ENCODE measurements at places on chromosomes 5 and 9. TPM values are rescaled to one million over a fixed set of nuclear protein-coding genes. Genes with fewer than 3 reads are reported as not detected.
A peak's percentile ranks its signal among the peaks of the same experiment; 100 is the strongest.

DNA sequence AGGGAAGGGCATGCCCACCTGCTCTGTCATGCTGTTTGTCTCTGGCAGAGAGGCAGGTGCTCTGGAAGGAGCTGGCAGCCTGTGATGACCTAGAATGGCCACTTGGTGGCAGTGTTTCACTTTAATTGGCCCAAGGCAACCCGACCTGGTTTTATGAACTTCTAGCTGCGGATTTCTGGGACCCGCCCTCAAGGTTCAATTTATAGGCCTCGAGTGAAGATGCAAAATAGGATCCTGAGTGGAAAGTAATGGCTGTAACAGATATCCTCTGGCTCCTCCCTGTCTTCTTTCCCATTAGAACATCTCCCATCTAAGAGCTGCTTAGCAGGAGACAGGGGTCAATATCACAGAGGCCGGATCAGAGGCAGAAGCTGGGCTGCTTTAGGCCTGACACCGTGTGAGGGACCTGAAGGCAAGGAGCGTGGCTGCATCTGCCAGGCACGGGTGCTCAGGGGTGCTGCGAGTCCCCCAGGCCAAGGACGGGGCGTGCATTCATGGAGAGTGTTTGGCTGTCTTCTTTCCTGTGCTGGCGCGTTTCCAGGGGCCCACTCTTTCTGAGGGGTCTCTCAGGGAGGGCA is 56.7 kb upstream of the SLC28A3 start:
- peak; percentile 49 for DNase-seq

- DNase-seq, result no peak
Observed at GRCh38 chr5:74009502-74009901, 383.5 kb downstream of the ARHGEF28 start.

DNA sequence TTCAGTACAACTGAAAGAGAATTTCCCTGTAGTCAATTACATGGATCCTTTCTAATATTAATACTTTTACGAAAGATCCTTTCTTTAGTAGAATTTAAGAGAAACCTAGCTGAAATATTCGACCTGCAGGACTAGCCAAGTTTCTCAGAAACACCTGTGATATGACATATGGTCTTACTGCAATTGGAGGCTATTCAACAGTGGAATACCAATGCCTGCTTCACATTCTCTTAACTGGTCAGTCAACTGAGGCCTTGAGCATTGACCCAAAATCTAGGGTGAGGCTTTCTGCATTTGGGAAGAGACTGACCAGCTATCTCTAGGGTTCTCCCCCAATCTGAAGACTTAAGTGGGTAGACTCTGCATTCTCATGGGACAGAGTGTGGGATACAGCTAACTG is 12.3 kb downstream of the UBE2QL1 start:
- no peak for DNase-seq

- DNase-seq, result peak; percentile 20
Observed at GRCh38 chr9:111957856-111958631, 61.4 kb downstream of the UGCG start.

GRCh38 chr5:156893517-156893916 is 43.4 kb downstream of the PPP1R2B start:
- no peak for DNase-seq

- DNase-seq, result peak; percentile 18
Observed at GRCh38 chr5:56327809-56328208, 94.7 kb upstream of the ANKRD55 start.

GRCh38 chr5:6767481-6768063 is 54.3 kb downstream of the TENT4A start:
- no peak for DNase-seq

GRCh38 chr5:173823721-173824567 is 64.2 kb upstream of the CPEB4 start:
- DNase-seq, result no peak

DNA sequence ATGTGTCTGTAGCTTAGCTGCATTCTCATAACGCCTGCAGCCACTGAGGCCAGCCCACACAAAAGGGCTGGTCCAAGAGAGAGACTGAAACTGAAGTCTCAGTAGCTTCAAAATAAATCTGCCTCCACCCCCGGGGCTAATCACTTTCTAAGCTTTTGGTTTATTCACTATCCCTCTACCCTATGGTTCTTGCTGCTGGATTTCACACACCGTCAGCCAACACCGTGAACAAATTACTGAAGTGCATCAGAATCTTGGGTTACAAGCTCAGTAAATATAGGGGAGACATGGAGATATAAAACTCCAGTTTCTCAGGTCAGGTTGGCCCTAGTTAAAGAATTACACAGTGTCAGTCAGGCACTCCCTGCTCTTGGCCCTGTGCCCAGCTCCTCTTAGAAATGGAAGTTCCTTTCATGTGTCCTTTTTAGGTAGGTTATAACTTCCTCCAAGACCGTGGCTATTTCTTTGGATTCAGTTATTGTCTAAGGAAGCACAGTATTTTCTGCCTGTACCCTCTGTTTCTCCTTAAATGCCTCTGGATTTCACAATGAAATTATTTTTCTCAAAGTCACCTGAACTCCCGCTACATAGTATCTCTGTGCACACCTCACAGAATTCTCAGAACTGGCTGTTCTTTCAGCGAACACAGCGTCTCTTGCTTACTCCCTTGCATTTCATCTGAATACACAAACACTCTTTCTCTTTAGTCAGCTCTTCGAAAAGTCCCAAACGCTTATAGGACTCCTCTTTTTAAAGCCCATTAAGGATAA is 112.5 kb downstream of the FAM174A start:
- DNase-seq, result no peak

DNA sequence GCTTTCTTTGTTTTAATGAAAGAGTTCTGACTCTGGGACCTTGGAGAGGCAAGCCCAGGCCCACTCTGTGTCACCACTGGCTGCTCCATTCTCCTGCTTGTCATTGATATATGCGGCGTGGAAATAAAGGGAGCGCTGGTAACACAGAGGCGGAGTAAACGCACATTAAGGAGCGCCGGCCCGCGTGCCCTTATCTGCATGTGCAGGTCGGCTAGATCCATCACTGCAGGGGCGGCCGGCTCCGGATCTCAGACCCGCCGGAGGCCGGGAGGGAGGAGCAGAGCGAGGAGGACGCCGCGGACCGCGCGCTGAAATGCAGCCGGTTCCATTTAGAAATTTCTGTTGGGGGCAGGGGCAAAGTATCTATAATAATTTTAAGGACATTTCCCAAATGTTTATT is 70.8 kb downstream of the MRPL36 start:
- no peak for DNase-seq

DNA sequence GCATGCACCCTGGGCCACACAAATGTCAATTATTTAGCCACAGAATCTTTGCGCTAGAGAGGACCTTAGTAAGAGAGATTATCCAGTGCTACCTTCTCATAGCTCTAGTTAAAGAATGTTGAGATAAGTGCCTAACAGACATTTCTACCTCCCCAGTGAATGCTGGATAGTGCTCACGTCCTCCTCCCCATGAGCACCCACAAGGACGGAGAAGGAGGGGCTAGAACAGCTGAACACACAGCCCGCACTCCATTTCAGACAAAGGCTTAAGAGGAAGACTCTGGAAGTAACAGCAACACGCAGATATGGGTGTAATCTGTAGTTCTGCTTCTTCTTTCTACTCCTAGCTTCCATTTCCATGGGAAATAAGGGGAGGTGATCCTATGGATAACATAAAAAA is 120.5 kb downstream of the FEM1C start:
- DNase-seq, result no peak

DNA sequence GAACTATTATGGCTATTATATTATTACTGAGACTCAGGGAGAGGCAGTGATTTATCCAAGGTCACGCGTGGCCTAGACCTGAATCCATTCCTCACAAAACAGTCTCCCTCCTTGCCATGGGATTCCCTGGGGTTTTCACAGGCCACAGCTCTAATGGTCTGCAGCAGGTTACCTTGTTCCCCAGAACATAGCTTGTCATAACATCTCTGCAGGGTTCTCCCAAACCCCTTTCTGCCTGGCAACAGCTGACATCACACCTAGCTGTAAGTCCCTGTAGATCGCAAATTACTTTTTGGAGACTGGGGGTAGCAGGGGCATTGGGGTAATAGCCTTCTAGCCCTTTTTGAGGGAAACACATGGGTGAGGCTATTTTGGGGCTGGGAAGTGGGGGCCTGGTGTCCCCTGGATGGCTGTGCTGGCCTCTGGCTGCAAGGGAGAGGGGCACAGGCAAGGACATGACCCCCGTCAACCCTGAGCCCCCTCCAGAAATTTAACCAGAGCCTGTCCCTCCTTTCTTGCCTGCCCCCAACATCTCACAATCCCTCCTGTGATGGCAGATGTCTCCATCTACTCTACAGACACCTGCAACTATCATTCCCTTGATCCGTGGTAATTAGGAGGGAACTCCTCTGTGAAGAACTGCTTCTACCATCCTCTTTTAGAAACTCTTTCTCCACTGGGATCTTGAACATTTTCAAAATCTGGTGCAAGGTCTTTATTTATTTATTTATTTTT is 1.3 kb downstream of the CD74 start:
- peak; percentile 81 for DNase-seq

DNA sequence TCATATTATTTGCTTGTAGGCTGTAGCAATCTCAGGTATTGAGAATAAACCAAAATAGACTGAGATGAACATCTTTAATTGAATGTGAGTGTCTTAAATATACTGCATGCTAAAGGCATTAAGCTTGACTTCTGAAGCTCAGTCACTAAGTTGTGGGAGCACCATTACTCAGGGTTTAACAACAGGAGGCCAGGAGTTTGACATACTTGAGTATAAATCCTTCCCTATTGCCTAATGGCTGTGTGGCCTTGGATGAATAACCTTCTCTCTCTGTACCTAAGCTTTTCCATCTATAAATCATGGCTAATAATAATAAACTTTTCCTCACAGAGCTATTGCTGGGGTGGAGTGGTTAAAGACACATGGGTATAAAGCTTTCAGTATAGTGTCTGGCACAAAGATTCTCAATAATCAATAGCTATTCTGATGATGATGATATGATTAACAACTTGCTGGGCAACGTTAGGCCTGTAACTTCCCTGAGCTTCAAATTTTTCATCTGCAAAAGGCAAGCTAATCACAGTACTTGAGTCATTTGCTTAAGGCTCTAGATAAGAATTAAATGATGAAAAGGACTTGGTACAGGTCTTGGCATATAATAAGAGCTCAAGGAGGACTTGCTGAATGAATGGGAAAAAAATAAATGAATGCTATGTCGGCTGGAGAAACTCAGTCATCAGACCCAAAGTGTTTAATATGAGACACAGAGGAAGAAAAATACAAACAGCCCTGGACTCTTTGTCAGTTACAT is 174.0 kb upstream of the IL12B start:
- DNase-seq, result no peak

GRCh38 chr5:169706758-169707450 is 69.8 kb downstream of the DOCK2 start:
- DNase-seq, result no peak

- no peak for DNase-seq
Observed at GRCh38 chr5:112312295-112313275, 106.5 kb downstream of the EPB41L4A start.

NRG2 gene
- polyA plus RNA-seq, result 0.21 TPM

C5orf52 gene
- polyA plus RNA-seq, result not detected

PCDHAC2 gene
- not detected for polyA plus RNA-seq

SARDH gene
- not detected for polyA plus RNA-seq

ZNF367 gene
- not detected for polyA plus RNA-seq

DEPDC1B gene
- not detected for polyA plus RNA-seq

ANKRD18A gene
- not detected for polyA plus RNA-seq

SNCB gene
- polyA plus RNA-seq, result 1.0 TPM

GRIA1 gene
- not detected for polyA plus RNA-seq

GARIN3 gene
- not detected for polyA plus RNA-seq

Measured in naive B cell (primary cell).